ENCODE measurements at places on chromosomes 5 and 9. TPM values are rescaled to one million over a fixed set of nuclear protein-coding genes. Genes with fewer than 3 reads are reported as not detected.

- no peaks in the 10 kb centered on the region for H3K27me3 ChIP-seq
- H3K4me1 ChIP-seq, result no peaks in the 10 kb centered on the region
- H3K4me3 ChIP-seq, result no peak overlapping the region
- H3K36me3 ChIP-seq, result no peaks in the 10 kb centered on the region
- DNase-seq, result no peak
- no peak overlapping the region for H3K27ac ChIP-seq
Measured at GRCh38 chr9:70868661-70869652, 252.5 kb downstream of the TRPM3 start.

- no peaks in the 10 kb centered on the region for H3K4me1 ChIP-seq
- H3K4me3 ChIP-seq, result no peak overlapping the region
- H3K27me3 ChIP-seq, result no peaks in the 10 kb centered on the region
- no peak overlapping the region for H3K27ac ChIP-seq
- no peaks in the 10 kb centered on the region for H3K36me3 ChIP-seq
Measured at GRCh38 chr5:137622850-137623249, 113.0 kb downstream of the KLHL3 start.

DNA sequence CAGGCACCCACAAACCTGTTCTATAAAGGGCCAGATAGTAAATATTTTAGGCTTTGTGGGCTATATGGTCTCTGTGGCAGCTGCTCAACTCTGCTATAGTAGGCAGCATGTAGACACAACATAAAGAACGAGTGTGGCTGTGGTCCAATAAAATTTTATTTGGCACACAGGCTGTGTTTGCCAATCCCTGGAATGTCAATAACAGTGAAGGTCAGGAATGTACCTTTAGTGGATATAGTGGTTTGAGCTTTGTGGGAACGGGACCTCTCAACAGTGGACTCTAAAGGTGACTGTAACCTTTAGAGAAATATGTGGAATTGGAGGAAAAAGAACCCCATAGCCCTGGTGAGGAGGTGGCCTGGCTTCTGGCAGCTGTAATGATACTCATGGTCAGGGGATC, 145.2 kb downstream of the MAST4 start:
- H3K36me3 ChIP-seq, result no peaks in the 10 kb centered on the region
- no peak overlapping the region for H3K4me3 ChIP-seq
- no peak for DNase-seq
- H3K4me1 ChIP-seq, result no peaks in the 10 kb centered on the region
- no peaks in the 10 kb centered on the region for H3K27me3 ChIP-seq

DNA sequence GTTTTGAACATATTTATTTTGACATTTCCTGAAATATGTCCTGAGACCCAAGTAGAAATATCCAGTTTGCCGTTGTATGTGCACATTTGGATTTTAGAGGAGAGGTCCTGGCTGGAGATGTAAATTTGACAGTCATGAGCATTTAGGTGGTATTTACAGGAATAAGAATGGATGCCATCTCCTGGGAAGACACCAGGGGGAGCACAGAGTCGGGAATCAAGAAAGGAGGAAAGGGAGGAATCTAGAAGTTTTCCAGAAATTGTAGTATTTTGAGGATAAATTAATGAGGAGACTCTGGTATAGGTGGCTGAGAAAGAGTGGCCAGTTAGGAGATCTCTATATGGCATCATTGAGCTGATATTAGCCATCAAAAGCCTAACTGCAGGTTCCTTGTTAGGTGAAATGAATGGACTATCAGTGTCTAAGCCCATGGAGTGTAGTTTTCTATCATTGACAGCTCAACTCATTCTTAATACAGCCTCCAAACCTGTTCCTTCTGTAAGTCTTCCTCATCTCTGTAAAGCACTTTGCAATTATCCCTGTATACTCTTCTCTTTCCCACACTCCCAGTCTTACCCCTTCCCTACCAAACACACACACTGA, 7.2 kb downstream of the GAPT start:
- H3K4me1 ChIP-seq, result peaks cover 91% of the 10 kb centered on the region
- peaks cover 44% of the 10 kb centered on the region for H3K36me3 ChIP-seq

DNA sequence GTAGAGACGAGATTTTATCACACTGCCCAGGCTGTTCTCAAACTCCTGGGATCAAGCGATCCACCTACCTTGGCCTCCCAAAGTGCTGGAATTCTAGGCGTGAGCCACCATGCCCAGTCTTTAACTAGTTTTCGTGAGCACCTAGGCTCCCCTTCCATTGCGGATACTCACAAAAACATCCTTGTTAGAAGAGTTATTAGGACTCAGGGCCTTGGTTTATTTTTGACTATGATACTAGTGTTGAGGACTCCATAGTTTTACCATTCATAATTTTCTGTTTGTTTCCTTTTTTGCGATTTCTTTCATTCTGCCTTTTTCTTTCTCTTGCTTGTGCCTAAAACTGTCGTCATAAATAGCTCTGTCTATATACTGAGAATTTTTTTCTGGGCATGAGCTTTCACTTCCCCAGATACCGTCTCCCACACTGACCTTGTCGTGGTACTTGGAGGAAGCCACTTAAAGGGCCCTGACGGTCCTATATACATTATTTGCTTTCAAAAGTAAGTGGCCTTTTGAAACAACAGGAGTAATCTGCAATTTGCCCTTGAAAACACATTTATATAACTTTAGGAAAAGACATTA, 5.2 kb downstream of the F2R start:
- H3K27me3 ChIP-seq, result peaks cover 32% of the 10 kb centered on the region
- H3K27ac ChIP-seq, result peak overlapping the region; percentile 8
- H3K4me1 ChIP-seq, result peaks cover 15% of the 10 kb centered on the region
- H3K36me3 ChIP-seq, result no peaks in the 10 kb centered on the region

DNA sequence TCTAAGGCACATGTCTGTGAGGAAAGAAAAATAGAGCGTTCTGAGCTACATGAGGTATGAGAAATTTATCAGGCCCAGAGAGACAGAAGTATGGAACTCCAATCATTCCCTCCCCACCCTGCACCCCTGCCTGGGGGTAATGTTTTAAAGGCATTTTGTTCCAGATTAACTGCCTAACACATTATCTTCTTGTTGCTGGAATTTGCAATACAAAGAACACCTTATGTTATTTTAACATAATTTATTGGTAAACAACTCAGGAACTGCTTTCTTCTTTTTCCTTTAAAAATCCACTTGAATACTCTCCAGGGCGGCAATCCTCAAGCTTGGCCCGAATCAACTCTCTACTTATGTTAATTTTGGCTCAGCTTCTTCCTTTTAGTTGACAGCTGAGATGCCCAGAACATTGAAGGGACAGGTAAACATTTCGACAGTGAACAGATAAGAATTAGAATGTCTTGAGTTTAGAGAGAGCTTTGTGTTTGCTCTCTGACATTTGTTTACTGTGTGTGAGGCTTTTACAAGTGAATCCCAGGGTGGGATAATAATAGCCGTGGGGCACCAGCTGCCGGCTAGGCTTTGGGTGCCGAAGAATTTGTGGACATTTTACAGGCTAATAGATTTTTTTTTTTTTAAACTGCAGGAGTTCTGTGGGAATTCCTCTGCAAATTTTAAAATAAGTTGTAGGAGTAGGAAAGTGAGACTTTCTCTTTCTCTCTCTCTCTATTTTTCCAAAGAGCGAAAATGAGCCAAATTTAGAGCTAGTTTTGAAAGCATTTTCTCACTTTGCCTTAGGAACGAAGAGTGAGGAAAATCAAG, 96.4 kb upstream of the TAF11L2 start:
- peaks cover 34% of the 10 kb centered on the region for H3K4me1 ChIP-seq
- H3K4me3 ChIP-seq, result no peak overlapping the region
- no peak for DNase-seq
- no peak overlapping the region for H3K27ac ChIP-seq
- no peaks in the 10 kb centered on the region for H3K27me3 ChIP-seq

- H3K27ac ChIP-seq, result peak overlapping the region; percentile 78
- no peaks in the 10 kb centered on the region for H3K27me3 ChIP-seq
- H3K36me3 ChIP-seq, result no peaks in the 10 kb centered on the region
- peak overlapping the region; percentile 87 for H3K4me3 ChIP-seq
- DNase-seq, result no peak
- peaks cover 87% of the 10 kb centered on the region for H3K4me1 ChIP-seq
Measured at GRCh38 chr9:110126499-110126941, 81.4 kb downstream of the C9orf152 start.

DNA sequence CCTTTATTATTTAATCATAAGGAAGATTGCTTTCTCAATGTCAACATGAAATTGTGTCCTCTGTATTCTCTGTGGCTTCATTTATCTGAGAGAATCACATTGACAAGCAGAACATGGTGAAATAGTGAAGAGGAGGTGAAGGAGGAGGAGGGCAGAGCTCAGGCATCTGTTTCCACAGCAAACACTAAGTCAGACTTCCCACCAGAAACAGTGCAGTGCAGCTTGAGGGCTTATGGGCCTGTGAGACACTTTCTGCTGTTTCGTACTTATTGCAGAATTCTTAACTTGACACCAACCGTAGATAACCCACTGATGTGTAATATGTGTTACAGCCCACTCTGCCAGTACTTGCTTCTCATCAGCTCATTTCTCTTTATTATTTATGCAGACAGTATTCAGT, 386.3 kb downstream of the DIRAS2 start:
- H3K27ac ChIP-seq, result no peak overlapping the region
- H3K27me3 ChIP-seq, result peaks cover 40% of the 10 kb centered on the region
- peaks cover 5% of the 10 kb centered on the region for H3K36me3 ChIP-seq
- H3K4me1 ChIP-seq, result no peaks in the 10 kb centered on the region

- no peaks in the 10 kb centered on the region for H3K4me1 ChIP-seq
- H3K27me3 ChIP-seq, result no peaks in the 10 kb centered on the region
- DNase-seq, result no peak
- no peak overlapping the region for H3K4me3 ChIP-seq
- no peak overlapping the region for H3K27ac ChIP-seq
Measured at GRCh38 chr9:15755660-15756059, 202.8 kb downstream of the CCDC171 start.

GRCh38 chr9:135479469-135480052, at the start of gene PPP1R26:
Gene PPP1R26 (plus strand): TSS chr9:135479782. CDS start chr9:135484511, 4,729 bp downstream.
- no peak within 1 kb of the TSS for H3K27ac ChIP-seq
- H3K4me3 ChIP-seq, result peak within 1 kb of the TSS; percentile 94
- H3K36me3 ChIP-seq, result no peaks in the 10 kb centered on the region
- H3K4me1 ChIP-seq, result peaks cover 3% of the 10 kb centered on the region
- DNase-seq, result no peak

NEK6 gene
- 10.6 TPM for polyA plus RNA-seq

GRCh38 chr5:151085517-151086041, 4.7 kb upstream of the TNIP1 start:
- H3K27ac ChIP-seq, result peak overlapping the region; percentile 80
- peaks cover 39% of the 10 kb centered on the region for H3K4me1 ChIP-seq
- DNase-seq, result no peak
- H3K4me3 ChIP-seq, result no peak overlapping the region

DNA sequence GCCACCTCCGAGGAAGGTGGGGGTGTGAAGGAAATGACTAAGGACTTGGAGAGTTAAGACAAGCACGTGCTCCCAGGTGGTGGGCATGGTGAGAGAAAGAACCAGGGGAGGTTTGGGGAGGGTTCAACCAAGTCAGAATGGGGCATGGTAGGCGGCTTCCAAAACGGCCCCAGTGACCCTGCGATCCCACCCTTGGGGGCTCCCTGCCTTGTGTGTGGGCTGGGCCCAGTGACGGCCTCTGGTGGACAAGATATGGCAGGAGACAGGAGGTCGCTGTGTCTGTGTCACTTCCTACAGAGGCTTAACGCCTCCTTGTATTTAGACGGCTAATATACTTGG, 51.3 kb upstream of the IRX4 start:
- no peak overlapping the region for H3K27ac ChIP-seq
- H3K4me1 ChIP-seq, result no peaks in the 10 kb centered on the region
- H3K27me3 ChIP-seq, result peaks cover 14% of the 10 kb centered on the region
- DNase-seq, result no peak

DNA sequence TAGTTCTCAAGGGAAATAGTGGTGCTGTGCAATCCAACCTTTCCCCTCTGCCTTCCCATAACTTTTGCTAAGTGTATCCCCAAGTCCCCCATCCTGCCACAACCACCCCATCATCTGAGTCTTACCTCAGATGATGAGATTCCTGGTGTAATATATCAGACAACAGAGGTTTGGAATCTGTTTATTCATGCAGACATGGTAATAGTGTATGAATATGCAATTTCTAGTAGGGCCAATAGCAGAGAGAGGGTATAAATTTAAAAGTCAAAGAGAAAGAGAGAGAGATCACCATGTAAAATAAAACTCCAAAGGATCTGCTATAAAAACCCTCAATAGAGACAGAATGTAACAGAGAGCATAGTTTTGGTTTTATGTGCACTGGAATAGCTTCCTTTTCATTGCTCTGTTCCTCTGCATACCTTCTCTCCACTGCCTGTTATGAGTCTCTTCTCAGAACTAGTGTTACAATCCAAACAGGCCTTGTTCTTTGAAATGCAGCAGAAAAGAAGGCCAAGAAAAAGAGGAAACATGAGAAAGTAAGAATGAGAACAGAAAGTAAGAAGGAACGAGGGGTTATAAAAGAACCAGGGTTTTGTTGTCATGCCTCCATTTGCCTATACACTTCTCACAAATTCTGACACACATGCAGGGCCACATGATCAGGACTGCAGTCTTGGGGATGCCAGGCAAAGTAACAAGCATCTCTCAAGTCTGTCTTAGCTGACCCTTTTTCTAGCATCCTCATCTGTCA, 278.0 kb downstream of the CETN3 start:
- H3K36me3 ChIP-seq, result no peaks in the 10 kb centered on the region
- H3K27me3 ChIP-seq, result no peaks in the 10 kb centered on the region
- H3K4me1 ChIP-seq, result peaks cover 11% of the 10 kb centered on the region

DNA sequence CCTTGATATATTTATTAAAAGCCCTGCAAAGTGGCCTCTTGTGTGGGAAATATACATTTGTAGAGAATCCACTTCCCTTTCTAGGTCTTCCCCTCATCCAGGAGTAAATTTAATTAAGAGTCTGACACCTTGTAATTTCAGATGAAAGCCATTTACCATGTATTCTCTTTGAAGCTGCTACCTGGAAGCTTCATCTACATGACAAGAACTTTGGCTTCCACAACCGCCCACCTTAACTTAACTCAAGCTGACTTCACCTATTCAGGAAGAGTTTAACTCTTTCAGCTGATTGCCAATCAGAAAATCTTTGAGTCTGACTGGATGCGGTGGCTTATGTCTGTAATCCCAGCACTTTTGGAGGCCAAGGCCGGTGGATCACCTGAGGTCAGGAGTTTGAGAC, 899.9 kb downstream of the TAF11L14 start:
- no peaks in the 10 kb centered on the region for H3K36me3 ChIP-seq
- no peaks in the 10 kb centered on the region for H3K27me3 ChIP-seq
- no peaks in the 10 kb centered on the region for H3K4me1 ChIP-seq

GRCh38 chr9:23768861-23769260, 57.2 kb downstream of the ELAVL2 start:
- H3K27ac ChIP-seq, result no peak overlapping the region
- no peaks in the 10 kb centered on the region for H3K36me3 ChIP-seq
- no peak overlapping the region for H3K4me3 ChIP-seq
- no peaks in the 10 kb centered on the region for H3K27me3 ChIP-seq

ADGRD2 gene
- not detected for polyA plus RNA-seq

RNF180 gene
- polyA plus RNA-seq, result not detected

DNA sequence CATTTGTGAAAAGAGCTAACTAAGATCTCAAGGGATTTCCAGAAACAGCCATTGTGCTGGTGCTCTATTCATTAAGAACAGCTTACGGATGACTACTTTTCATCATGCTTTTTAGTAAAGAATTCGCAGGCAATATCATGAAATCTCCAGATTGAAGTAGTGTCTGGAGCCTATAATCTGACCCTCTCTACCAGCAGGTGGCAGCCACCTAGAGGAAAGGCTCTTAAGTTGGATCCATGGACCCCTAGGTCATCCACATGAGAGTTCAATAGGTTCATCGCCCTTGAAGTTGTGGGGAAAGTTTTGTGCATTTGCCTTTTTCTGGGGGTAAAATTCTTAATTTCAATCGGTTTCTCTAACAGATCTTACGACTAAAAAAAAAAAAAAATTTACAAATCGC, 82.3 kb downstream of the SLC1A3 start:
- H3K4me3 ChIP-seq, result peak overlapping the region; percentile 94
- H3K36me3 ChIP-seq, result no peaks in the 10 kb centered on the region
- no peaks in the 10 kb centered on the region for H3K27me3 ChIP-seq
- no peak overlapping the region for H3K27ac ChIP-seq
- DNase-seq, result no peak
- peaks cover 25% of the 10 kb centered on the region for H3K4me1 ChIP-seq

PCDHA12 gene
- not detected for polyA plus RNA-seq

All from naive B cell (primary cell).